Activated CD4-positive, alpha-beta T cell treated with anti-CD3 and anti-CD28 coated beads, Interleukin-2, amount 50 U/mL, for 1 hour (primary cell): ENCODE measurements at places on chromosomes 1 and 21.

GRCh38 chr1:103448560-103448959, 76.9 kb upstream of the RNPC3 start:
- DNase-seq: no peak

DNA sequence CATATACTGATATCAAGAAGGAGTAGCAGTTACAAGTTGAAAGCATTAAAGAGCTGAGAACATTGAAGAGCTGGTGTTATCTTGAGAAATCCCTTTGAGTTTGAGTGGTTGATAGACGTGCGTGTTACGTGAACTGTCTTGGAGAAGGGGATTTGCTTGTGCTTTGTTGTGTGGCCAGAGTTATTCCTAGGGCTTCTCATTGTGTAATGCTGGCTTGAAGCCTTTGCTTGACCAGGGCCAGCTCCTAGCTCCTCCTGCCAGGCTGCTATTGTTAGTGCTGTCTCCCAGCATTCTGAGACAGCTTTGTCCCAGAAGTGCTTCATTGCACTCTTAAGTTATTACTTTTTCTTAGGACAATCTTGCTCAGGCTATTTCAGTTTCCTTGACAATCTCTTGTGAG, 116.2 kb upstream of the KCNK2 start:
- DNase-seq: no peak

DNA sequence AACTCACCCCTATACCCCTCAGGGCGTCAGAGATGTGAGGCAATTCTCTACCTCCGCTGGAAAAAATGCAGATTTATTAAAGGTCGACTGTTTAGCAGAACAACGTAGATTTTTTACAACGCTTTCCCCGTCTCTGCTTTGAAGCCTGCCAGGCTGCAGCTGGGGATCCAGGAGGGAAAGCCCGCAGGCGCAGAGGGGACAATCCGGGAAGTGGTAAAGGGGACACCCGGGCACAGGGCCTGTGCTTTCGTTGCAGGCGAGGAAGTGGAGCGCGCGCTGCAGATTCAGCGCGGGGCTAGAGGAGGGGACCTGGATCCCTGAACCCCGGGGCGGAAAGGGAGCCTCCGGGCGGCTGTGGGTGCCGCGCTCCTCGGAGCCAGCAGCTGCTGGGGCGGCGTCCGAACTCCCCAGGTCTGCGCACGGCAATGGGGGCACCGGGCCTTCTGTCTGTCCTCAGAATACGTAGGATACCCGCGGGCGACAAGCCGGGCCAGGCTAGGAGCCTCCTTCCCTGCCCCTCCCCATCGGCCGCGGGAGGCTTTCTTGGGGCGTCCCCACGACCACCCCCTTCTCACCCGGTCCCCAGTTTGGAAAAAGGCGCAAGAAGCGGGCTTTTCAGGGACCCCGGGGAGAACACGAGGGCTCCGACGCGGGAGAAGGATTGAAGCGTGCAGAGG, 5.5 kb downstream of the SIM2 start:
- no peak for DNase-seq

DNA sequence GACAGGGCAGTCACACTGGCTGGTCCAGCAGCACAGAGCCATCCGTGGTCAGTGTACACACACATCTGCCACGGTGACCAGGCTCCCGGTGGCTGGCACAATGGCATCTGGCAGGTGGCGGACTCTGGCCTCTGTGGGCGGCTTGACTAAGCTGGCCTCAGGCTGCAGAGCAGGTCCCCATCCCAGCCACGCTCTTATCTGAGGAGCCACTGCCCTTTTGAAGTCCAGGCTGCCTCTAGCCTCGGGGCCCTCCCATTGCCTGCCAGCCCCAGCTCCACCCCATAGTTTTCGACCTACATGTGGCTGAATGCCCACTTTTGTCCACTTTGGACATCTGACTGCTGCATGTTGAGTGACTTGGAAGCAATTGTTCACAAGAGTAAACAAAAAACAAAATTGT, 29.9 kb upstream of the EDN2 start:
- DNase-seq: no peak

DNA sequence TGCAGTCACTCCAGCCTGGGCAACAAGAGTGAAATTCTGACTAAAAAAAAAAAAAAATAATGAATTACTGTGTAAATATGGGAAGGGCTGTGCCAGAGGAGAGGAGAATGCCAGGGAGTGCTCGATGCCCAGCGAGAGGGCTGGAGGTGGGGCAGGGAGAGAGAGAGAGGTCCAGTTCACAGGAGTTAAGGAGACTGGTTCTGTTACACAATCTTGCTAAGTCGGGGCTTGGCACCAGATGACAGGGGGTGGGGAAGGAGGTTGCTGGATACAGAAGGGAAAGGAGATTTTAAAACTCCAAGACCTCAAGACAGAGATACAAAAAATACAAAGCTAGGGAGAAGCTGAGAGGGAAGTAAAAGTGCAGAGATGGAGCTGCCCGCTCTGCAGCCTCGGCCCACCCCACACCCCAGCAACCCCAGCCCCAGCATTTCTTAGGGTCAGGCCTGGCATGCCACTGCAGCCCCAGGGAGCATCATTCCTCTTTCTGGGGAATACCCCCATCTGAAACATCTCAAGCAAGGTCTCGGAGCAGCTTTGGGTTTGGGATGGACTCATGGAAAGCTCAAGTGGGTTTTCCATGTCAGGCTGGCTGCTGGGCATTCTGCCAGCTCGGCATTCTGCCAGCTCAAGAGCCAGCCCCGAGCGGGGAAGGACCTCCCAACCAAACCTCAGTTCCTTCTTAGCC, 991 bp downstream of the SELENBP1 start:
- no peak for DNase-seq

GRCh38 chr1:146012703-146013558, 8.6 kb downstream of the HJV start:
- peak; percentile 53 for DNase-seq

- no peak for DNase-seq
These were observed 559.0 kb upstream of the PLXNA2 start for GRCh38 chr1:208803011-208803811.

GRCh38 chr1:9853249-9853595, 29.5 kb upstream of the CLSTN1 start:
- no peak for DNase-seq

- no peak for DNase-seq
These were observed at the start of gene SMIM1 for GRCh38 chr1:3772715-3773571. Gene SMIM1 (plus strand): TSS chr1:3772749. CDS start chr1:3775374, 2,625 bp downstream.

- DNase-seq: no peak
These were observed 86.5 kb downstream of the VPS13D start for GRCh38 chr1:12316331-12316730.

GRCh38 chr1:208767816-208768215, 523.6 kb upstream of the PLXNA2 start:
- DNase-seq: no peak

DNA sequence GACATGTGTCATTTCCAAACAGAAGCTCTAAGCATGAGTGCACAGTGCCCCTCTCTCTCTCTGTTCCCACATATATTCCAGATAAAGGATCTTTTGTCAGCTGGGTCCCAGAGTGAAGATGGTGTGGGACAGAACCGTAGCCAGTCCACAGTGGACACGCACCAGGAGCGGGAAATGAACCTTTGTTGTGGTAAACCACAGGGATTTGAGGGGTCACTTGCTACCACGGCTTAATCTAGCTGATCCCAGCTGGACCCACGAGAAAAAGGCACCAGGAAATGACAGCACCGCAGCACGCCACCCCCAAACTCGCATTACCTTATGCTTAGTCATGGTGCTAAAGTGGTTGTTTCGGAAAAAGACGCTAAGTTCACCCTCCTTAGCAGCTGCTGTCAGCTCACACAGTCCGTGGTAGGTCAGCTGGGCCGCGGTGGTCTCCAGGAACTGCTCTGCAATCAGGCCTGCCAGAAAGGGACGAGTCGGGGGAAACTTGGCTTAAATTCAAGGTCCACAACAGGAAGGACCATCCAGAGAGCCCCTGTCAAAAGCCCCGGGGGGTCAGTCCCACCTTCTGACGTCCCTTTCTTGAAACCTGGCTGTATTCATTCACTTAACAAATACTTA, 7.5 kb downstream of the MINDY1 start:
- DNase-seq: no peak

GRCh38 chr1:40270152-40270834, 12.3 kb downstream of the ZMPSTE24 start:
- DNase-seq: no peak

DNA sequence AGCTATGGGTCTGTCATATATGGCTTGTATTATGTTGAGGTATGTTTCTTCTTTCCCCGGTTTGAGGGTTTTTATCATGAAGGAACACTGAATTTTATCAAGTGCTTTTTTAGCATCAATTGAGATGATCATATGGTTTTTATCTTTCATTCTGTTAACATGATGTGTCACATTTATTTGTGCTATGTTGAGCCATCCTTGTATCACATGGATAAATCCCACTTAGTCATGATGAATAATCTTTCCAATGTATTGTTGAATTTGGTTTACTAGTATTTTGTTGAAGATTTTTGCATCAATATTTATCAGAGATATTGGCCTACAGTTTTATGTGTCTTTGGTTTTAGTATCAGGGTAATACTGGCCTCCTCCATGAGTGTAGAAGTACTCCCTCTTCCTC, 61.7 kb downstream of the GPR137B start:
- no peak for DNase-seq

- DNase-seq: no peak
These were observed 61.9 kb downstream of the EPB41 start for GRCh38 chr1:28976248-28976647.

- DNase-seq: no peak
These were observed 27.9 kb downstream of the PPFIA4 start for GRCh38 chr1:203054184-203054583.

- DNase-seq: no peak
These were observed 411.0 kb downstream of the LMO4 start for GRCh38 chr1:87739704-87740103.

GRCh38 chr1:58211869-58212268, 334.7 kb downstream of the OMA1 start:
- DNase-seq: no peak

DNA sequence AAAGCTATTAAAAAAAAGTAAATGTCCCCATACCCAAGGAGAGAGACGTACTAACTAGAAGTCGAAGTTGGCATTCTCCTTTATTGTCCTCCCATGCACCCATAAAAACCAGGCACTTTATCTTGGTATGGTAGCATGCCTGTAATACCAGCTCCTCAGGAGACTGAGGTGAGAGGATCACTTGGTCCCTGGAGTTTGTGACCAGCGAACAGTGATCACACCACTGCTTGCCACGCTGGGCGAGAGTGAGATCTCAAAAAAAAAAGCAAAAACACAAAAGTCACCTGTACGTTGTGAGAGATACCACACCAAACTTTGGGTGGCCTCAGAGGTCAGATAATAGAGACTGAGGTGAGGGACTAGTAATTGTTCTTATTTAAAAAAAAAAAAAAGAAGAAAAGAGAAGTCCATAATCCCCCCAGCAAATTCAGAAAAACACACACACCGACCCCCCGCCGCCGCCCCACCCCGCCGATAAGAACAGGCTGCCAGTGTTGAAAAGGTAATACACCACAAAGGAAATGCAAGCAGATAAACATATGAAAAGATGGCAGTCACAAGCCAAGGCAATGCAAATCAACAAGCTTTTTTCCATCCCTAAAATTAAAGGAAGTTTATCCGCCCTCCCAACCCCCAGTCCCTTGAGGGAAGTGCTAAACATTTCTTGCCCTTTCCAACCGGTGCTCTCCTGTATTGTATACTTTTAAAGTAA, 3.6 kb downstream of the L1TD1 start:
- no peak for DNase-seq

DNA sequence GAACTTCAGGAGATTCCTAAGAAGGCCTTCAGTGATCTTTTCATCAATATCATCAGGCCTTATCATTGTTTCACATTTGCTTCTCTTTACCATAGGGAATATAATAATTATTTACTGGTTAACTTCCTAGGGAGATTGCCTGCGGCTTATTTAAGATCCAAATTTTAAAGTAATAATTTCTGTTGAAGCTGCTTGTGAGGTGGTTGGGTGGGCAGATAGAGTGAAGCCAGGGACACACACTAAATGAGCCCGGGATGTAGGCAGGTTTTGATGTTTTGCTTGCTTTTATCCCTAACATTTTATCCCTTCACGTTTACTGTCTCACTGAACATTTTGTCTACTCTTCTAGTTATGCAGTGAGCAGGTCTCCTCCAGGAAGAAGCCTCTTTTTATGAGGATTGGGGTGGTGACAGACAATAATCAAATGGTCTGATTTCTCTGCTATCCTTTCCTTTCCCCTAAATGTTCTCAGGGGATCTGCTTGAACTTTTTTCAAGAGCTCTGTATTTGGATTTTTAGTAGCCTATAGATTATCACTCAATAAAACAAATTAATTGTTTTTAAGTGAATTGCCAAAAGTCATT, 164.7 kb downstream of the RUNX1 start:
- no peak for DNase-seq

DNA sequence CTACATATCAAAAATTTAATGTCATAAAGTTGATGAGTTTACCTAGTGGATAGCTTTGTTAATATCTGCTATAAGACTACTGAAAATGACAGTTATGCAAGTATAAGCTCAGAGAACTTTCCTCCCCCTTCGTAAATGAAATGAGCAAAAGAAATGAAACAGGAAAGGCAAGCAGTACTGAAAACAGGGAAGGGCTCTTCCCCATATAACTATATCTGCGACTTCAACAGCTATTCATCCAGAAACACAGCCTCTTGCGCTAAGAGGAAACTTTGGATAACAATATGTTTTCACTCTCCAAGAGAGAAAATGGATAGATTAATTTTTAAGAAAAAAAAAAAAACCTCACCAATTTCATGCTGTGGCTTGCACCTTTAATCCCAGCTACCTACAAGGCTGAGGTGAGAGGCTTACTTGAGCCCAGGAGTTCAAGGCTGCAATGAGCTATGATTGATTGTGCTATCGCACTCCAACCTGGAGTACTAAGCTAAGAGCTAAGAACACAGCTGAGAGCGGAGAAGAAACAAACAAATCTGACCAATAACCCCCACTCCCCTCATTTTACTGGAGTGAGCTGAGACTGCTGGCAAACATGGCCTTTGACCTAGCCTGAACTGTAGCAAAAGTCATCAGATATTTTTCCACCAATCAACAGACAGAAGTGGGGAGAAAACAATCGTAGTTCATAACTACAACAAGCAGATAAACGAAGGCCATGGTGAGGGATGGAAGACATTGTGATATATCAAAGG, 29.0 kb downstream of the METTL18 start:
- no peak for DNase-seq

DNA sequence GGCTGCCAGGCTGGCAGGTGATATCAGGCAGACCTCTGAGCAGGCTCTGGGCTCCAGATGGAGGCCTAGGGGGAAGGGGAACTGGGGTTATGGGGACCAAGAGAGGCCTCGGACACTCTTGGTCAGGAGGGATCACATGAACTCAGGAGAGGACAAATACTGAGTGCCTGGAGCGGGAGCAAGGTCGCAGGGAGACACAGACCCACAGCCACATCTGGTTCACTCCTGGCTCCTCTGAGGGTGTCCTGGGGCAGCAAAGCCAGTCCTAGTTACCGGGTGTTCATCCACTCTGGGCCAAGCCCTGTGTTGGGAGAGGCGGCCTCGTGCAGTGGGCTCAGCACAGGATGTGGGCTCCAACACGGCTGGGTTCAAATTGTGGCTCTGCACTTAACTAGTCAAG, 239.0 kb downstream of the PTPRU start:
- no peak for DNase-seq

DNA sequence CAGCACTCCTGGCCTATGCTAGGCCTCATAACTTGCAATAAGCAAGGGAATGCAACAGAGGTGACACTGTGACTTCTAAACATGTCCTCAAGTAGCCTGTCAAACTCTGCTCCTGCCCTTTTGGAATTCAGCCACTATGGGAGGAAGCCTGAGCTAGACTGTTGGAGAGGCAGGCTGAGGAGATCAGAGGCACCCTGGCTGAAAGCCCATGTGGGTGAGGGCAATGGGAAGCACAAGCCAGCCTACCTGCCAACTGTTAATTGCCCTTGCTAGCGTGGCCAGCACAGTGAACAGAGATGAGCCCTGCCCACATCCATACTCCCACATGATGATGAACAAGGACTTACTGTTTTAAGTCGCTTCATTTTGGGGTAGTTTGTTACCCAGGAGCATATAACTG, 17.7 kb downstream of the GNB1 start:
- no peak for DNase-seq
